ENCODE measurements at places on chromosomes 7 and 10. TPM values are rescaled to one million over a fixed set of nuclear protein-coding genes. Genes with fewer than 3 reads are reported as not detected.

DNA sequence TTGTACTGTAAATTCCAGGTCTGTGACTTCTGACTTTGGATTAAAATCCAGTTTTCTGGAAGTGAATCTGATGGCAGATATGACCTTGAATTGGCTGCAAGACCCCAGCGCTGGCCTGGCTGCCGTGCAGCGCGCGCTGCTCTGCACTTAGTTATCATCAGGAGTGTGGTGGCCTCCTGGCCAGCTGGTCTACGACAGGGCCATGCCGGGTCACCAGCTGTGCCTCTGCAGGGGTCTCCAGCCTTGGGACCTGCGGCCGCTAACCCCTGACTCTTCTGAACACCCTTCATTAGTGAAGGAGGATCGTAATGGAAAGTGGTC is 190.7 kb upstream of the SH2B2 start:
- DNase-seq: no peak

GRCh38 chr7:75649462-75649861 is 89.3 kb downstream of the HIP1 start:
- DNase-seq: no peak

- DNase-seq: peak; percentile 52
Observed at GRCh38 chr10:43390759-43391158, 18.2 kb downstream of the HNRNPF start.

GRCh38 chr10:51087114-51087513 is 12.8 kb downstream of the PRKG1 start:
- no peak for DNase-seq

- no peak for DNase-seq
Observed at GRCh38 chr10:102653060-102653459, 8.8 kb downstream of the TRIM8 start.

DNA sequence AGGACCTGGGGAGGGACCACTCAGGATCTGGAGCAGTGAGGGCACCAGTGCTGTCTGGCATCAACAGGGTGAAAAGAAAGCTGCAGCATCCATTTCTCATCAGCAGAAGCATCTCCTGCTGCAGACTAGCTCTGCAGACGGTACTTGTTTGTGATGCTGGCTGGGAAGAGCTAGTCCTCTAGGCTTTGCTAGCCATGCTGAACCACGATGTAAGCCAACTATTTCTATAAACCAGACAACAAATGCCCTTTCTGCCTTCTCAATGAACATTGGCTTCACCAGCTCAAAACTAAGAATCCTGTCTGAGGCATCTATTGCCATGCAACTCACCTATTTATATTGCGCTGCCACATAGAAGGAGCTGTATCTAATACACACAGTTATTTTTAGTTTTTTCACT is 65.6 kb downstream of the CTTNBP2 start:
- DNase-seq: no peak

DNA sequence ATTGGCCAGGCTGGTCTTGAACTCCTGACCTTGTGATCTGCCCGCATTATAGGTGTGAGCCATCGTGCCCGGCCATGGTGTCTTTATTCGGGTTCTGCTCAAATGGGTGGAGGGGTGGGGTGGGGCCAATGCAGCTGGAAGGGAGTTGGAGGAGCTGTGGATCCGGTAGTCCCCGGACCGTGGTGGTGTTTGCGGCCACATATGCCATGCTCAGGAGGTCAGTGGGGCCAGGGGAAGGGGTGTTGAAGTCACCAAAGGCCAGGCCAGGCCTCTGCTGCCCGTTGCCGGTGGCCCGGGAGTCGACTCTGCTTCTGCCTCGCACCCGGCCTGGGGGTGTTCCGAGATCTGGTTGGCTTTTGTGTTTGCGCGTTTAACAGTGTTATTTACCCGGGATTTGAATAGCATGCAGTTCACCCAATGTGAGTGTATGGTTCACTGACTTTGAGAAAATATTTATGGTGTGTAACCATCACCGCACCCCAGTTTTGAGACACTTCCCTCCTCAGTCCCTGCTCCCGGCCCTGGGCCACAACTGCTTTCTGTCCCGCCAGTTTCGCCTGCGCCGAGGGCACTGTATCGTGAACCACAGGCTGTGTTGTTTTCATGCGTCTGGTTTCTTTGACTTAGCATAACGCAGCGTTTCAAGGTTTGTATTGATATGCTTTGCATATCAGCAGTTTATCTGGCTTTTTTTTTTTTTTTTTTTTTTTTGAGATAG is 10.7 kb downstream of the INPP5A start:
- DNase-seq: peak; percentile 59

GRCh38 chr10:51230887-51231585 is 156.7 kb downstream of the PRKG1 start:
- DNase-seq: no peak

DNA sequence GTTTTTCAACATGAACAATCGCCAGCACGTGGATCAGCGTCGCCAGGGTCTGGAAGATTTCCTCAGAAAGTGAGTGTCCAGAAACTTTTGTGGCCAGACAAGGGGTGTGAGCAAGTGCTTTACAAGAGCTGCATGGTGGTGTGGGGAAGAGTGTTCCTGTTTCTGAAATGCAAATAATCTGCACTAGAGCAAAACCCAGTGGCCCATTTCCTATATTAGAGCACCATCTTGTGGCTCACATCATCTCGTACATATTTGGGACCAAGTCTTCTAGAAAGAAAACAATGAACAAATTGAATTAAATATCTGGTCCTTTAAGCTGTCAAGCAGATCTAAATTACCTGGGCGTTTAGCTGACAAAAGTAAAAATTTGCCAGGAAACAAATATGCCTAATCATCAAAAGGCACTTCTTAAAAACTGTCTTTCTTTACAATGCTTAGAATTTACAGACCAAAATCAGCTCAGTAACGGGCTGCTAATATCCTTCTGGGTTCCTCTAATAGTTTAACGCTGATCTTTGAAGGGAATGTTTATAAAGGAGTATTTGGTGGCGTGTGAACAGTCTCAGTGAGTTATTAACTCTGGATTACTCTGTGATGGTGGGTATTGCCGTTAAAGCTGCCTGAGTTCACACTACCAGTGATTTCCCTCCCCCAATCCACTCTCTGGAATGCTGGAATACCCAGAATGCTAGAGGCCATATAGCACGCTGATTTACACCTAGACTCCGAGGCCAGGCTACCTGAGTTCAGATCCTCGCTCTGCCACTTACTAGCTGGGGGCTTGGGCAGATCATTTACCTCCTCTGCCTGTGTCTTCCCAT is 73.6 kb downstream of the SNX10 start:
- DNase-seq: no peak

- peak; percentile 69 for DNase-seq
Observed at GRCh38 chr7:27169658-27170425, 4.3 kb downstream of the HOXA10 start.

DNA sequence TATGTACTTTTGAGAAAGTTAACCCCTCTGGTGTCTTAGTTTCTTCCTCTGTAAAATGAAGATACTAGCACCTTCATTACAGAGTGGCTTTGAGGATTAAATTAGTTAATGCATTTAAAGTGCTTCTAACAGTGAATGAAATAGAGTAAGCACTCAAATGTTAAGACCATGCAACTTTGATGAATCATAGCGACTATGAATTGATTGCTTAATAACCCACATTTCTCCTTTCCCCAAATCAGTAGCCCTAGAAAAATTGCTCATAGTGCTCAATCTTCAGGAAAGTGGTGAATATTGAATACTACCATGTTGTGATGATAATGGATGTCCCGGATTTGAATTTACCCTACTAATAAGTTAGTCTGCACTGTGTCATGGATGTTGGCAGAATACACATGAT is 48.1 kb downstream of the CD36 start:
- no peak for DNase-seq

GRCh38 chr7:55379285-55379684 is 14.1 kb downstream of the LANCL2 start:
- no peak for DNase-seq

GRCh38 chr7:44646176-44646920 is 39.9 kb downstream of the OGDH start:
- DNase-seq: no peak

The FAM13C gene
- total RNA-seq: 13.8 TPM

The GNG11 gene
- total RNA-seq: 26.8 TPM

The PVRIG gene
- 0.36 TPM for total RNA-seq

The ZNF32 gene
- 107 TPM for total RNA-seq

The CFAP70 gene
- total RNA-seq: 0.66 TPM

The OR13A1 gene
- not detected for total RNA-seq

Data from sigmoid colon (tissue), 7 donors.